ENCODE measurements at places on chromosomes 1 and 21.

DNA sequence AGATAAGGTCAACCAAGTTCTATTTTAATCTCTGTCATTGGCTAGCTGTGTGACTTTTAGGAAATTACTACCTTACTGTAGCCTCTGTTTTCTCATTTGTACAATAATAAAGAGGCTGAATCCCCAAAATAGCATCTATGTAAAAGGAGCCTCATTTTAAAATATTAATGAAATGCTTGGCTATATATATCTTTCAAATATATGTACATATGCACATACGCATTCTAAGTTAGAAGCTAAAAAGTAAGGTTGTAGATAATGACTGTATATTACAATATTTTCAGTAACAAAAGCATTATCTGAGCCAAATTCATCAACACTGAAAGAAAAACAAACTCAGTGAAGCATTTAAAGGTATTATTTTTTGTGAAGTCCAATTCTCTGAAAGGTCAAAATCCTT, 44.6 kb downstream of the TYW3 start:
- no peak for DNase-seq

GRCh38 chr1:30635391-30635975, 87.9 kb downstream of the MATN1 start:
- DNase-seq = no peak

GRCh38 chr1:53340660-53341520, 13.0 kb upstream of the LRP8 start:
- no peak for DNase-seq

DNA sequence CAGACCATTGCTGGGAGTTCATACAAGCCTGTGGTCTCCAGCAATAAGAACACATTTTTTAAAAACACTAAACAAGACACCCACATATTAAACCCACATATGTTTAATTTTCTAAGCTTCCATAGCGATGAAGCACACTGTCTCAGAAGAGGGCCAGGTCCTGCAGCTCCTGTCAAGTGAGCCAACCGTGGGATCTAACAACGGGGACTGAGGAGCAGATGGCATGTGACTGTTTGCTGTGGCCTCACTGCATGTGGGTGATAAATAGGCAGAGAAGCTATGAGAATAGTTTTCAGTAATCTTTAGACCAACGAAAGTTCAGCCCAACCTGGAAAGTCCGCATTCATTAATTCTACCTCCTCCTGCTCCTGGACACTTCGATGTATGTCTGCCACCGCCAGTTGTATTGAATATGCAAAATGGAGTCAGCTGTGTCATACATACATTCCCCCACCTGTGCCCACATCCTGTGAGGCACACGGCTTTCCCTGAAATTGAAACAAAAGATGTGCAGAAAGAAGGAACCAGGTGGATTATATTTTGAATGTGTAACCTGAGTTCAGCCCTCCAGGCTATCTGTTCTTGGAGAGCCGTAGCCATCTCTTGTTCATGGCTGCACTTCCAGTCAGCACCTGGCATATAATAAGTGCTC, 88.2 kb downstream of the MIS18A start:
- no peak for DNase-seq

DNA sequence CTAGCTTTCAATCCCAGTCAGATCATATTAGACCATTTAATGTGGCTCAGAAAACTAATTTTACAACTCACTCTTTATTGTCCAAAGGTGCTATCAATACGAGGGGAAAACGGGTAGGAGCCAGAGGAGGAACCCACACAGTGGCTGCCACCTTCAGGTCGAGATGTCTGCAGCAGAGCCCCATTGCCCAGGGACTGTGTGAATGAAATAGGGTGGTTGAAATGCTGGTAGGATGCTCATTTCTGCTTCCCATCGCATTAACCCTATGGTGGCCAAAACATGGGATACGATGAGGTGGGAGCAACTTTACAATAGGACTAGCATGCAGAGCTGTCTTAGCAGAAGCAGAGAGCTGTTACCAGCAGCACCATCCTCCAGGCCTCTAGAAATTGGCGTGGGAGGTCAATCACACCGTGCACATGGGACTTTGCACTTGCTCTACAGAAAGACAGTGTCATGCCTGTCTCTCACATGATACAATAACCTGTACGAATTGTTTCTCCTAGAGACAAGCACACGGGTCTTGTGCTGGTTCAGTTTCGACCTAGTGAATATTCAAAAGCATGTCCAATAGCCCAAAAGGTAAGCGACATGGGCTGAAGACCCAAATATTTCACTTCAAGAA, 69.5 kb upstream of the DESI2 start:
- DNase-seq = no peak

DNA sequence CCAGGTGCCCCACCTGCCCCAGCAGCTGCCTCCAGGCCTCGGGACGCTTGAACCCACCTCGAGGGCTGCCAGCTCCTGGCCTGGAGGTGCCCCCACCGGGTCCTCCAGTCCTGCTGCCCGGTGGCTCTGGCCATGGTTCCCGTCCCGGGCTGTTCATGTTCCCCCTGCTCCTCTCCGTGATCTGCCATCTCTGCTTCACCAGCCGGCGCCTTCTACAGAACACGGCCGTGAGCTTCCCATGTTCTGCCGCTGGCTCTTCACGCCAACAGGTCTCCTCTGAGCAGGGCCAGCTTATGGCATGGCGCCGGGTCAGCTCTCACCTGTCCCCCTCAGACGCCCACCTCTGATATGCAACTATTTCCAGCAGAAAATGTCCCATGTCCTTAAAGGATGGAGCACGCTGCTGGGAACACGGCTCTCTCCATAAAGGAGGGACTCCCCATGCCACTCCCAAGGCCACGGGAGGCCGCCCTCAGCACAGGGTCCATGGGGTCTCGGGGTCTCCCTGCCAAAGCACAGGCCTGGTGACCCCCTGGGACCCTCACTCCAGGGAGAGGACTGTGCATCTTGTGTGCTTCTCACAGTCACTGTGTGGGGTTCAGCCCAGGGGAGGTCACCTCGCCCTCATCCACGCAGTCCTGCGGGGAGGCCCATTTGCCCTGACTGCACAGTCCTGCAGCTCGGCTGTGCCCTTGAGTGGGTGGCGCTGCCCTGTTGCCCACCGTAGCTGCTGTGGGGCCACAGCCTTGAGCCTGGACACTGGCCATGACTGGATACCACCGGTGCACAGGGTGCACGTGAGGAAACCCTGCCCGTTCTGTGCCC, 36.7 kb downstream of the COL18A1 start:
- no peak for DNase-seq

DNA sequence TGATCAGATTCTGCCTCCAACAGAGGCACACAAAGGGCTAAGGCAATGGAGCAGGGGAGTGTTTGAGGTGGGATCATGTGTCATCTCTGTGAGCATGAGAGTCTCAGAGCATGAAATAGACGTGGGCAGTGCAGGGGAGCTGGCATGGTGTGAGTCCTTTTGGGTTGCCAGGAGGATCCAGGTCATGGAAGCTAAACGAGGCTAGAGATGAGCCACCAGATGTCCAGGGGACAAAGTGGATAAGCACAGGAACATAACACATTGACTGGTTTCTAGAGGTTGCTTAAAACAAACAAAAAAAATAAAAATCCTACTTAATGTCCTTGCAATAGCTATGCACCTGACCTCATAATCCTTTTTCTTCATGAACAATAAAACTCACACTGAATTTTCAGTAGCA, 254.8 kb upstream of the GREM2 start:
- no peak for DNase-seq

DNA sequence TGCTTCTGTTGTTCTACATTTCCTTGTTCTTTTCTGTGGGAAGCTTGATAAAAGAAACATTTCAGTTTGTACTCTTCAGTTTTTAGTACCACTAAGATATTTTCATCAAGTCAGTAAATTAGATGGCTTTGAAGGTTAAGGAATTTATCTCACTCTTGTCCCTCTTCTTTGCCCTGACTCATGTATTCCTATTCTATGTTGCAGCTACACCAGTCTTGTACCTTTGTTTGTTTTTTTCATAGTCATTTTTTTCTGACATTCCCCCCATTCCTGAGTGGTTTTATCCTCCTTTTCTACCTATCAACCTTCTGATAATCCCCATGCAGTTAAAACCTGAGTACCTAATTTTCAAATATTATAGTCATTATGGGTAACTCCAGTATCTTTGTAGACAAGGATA, 65.4 kb downstream of the MAST2 start:
- no peak for DNase-seq

DNA sequence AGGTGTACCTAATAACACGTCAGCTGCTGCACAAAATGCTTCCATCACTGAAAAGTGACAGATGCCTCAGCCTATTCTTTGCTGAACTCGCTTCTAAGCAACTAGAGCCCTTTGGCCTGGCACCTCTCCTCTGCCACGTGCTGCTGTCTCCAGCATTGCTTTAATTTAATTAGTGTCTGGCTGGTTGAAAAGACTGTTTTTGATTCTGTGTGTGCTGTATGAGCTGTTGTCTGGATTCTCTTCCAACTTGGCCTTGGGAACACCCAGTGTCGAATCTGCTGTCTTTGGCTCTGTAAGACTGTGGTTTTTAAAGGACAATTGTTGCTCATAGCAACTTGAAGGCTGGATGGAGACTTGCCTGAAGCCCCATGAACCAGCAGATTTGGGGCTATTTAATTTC, 109.5 kb downstream of the PSMG1 start:
- no peak for DNase-seq

- no peak for DNase-seq
Measured at GRCh38 chr1:184987696-184988095, 13.4 kb upstream of the NIBAN1 start.

GRCh38 chr1:198174297-198174696, 17.5 kb downstream of the NEK7 start:
- no peak for DNase-seq

- peak; percentile 13 for DNase-seq
Measured at GRCh38 chr21:20822666-20823065, 175.5 kb upstream of the NCAM2 start.

DNA sequence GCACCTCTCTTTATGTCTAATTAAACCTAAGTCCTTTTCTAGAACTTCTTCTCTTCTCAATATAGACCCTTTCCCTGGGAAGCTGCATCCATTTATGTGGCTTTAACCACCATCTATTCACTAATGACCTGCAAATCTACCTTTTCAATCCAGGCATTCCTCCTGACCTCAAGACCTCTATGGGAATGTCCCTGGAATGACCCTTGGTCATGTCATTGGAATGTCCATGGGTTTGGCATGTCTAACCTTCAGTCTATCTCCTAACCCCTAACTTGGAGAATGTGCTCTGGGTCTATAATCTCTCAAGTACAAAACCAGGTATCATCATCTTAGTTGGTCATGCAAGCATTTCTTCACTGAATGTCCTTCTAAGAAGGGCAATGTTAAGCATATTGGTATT, 196.1 kb downstream of the KCNH1 start:
- no peak for DNase-seq
